ENCODE measurements at places on chromosomes 5 and 9. TPM values are rescaled to one million over a fixed set of nuclear protein-coding genes. Genes with fewer than 3 reads are reported as not detected.

GRCh38 chr9:12819436-12820185 lies 44.8 kb downstream of the LURAP1L start:
- no peak for DNase-seq

DNA sequence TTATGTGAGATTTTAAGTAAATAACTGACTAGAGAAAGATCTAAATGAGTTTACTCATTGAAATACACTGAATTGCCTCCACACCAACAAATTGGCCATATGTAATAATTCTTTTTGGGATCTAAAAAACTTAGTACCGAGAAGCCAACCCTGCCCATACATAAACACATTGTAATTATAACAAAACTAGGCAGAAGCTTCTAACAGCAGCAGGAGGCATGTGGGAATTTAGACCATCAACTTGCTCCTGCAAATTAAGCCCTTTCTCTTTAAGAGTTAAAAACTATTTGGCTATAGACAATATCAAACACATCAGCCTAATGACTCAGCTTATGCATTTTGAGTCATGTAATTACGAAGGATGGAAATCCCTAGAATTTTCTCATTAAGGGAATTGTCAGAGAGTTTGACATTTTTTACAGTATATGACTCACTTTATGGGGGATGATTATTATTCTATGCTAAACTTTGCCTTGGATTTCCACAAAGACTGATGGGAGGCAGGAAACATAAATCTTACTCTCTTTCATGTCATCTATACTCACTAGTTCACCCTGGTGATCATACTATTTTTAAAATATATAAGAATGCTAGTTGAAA lies 1.0 kb downstream of the IL7R start:
- DNase-seq, result no peak

DNA sequence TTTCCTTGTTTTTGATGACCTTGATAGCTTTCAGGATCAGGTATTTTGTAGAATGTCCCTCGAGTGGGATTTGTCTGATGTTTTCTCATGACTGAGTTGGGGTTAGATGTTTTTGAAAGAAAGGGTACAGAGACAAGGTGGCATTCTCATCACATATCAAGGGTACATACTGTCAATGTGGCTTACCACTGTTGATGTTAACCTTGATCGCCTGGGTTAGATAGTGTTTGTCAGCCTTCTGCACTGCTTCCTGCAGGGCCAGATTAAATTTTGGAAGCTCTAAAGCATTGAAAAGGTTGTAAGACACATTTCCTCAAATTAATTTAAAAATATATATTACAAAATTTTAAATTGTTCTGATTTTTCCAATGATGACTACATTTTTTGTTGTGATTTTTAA lies 287.4 kb upstream of the ACTBL2 start:
- no peak for DNase-seq

DNA sequence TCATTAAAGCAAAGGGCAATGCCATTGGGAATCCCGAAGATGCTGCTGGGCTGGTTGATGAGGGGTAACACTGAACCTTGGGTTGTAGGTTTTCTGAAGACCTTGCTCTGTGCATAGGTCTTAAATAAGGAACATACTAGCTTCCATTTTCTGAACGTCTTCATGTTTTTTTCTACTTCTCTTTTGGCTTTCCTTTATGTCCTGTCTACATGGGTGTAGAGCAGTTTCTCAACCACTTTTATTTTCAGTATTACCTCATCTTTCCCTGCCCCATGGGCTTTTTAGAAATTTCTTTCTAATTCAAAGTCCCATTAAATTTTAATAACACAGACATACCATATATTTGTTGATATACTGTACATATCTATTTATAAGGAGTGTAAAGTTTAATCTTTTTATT lies at the start of gene IFNA14:
IFNA14 (minus strand) TSS at position 95 of the 400 bp plus-strand sequence; CDS start at position 25, 70 bp downstream.
- no peak for DNase-seq

The FAT2 gene
- 2.8 TPM for total RNA-seq

The TLR4 gene
- total RNA-seq, result 0.78 TPM

DNA sequence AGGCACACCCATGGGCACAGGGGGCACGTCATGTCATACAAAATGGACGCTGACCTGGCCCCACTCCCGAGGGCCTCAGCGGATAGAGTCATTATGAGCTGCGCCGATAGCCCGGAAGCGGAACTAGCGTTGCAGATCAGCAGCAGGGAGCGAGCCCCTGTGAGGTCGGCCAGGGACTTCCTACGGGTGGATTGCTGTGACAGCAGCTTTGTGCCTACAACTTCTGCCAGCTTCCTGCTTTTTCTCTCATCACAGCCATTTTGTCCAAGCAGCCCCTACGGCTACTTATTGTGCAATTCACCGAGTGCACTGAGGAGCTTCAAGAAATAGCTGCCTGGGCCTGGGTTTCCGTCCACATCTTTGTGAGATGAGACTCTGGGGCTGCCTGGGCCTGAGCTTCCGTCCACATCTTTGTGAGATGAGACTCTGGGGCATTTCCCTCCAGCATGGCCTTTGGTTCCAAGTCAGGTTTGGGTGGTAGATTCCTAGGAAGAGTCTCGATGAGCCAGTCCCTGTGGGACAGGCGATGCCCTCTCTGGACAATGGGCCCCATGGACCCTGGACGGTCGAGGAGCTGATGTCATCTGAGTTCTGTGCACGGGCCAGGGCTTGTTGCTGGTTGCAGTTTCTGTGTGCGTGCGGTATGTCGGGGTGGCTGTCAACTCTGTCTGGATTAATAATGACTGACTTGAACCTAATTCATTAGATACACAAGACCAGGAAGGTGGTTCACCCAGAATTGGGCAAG lies 67.0 kb upstream of the GNE start:
- no peak for DNase-seq

The MYOZ3 gene
- total RNA-seq, result 8.5 TPM

GRCh38 chr5:180343110-180343830 lies 9.9 kb downstream of the GFPT2 start:
- no peak for DNase-seq

DNA sequence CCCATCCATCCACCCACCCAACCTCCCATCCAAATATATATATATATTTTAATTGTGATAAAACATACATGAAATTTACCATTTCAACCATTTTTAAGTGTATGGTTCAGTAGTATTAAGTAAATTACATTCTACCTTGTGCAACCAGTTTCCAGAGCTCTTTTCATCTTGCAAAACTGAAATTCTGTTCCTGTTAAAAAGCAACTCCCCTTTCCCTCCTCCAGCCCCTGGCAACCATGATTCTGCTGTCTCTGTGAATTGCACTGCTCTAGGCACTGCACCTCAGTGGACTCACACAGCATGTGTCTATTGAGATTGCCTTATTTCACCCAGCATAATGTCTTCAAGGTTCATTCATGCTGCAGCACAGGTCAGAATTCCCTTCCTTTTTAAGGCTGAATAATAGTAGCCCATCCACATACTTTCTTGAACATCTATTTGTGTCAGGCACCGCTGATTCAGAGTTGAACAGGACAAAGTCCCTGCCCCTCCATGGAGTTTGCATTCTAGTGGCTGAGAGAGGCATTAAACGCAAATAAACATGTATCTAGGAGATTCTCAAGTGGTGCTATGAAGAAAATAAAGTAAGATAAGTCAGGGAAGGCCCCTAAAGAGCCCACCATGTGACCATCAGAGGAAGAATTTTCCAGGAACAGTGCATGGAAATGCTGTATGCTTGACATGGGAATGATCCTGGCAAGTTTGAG lies 24.0 kb downstream of the CSF1R start:
- no peak for DNase-seq

GRCh38 chr5:33322632-33323031 lies 118.1 kb upstream of the TARS1 start:
- no peak for DNase-seq

The KIF20A gene
- 27.0 TPM for total RNA-seq

The ANKRD20A1 gene
- 6.5 TPM for total RNA-seq
